Naive thymus-derived CD8-positive, alpha-beta T cell (primary cell): ENCODE measurements at places on chromosomes 11 and 22.
A peak's percentile ranks its signal among the peaks of the same experiment; 100 is the strongest.

- DNase-seq: no peak
- H3K4me1 ChIP-seq: peaks cover 3% of the 10 kb centered on the region
- H3K27ac ChIP-seq: no peak overlapping the region
Observed at GRCh38 chr11:126146454-126147192, 64.8 kb downstream of the RPUSD4 start.

DNA sequence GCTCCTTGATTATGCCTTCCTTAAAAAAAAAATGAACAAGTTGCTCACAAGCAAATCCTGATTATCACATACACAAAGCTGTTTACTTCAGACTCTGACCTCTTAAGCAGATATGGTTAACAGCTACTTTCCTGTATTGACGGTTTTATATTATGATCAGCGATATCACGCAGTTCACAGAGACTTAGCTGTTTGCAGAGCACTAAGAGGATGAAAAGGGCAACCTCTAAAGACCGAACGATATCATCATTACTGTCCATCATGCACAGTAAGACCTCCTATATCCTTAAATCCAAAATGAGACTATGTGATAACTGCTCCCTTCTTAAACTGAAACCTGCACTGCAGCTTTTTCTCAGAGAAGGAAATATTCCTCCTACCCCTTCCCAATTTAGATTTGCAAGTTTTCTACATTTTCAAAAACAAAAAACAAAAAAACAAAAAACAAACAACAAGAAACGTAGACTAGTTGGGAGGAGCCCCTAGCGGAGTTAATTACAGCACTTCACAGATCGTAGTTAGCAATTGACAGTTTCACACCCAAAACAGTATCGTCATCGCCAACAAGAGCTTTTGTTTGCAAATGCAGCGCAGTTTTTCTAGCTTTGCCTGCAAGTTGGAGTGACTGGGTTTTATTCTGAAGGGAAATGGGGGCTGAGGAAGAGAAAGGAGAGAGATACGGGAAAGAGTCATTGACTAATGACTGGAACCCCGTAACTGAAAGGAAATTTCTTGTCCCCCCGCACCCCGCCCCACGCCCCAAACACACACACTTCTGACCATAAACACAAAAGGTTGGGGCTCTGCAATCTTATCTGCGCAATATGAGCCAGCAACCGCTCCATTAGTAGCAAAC, 1.2 kb downstream of the DDX6 start:
- H3K4me3 ChIP-seq: peak overlapping the region; percentile 98
- peaks cover 15% of the 10 kb centered on the region for H3K4me1 ChIP-seq
- peaks cover 10% of the 10 kb centered on the region for H3K36me3 ChIP-seq

DNA sequence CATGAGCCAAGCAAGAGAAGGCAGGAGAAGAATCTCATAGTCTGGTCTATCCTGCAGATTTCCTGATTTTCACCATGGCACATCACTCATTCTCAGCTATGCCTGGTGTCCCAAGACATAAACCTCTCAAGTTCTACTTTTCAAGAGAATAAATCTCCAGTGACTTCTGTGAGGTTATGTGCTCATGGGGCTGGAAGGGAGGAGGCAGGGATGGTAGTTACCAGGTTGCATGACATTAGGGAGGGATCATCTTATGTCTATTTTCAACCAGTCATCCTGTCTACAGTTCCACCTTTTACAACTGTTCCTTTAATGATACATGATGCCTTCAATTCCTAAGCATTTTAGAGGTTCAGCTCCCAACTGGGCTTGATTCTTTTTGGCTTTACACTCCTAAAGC, 297.7 kb downstream of the SOX6 start:
- no peak for DNase-seq
- H3K27ac ChIP-seq: no peak overlapping the region
- no peaks in the 10 kb centered on the region for H3K36me3 ChIP-seq
- H3K27me3 ChIP-seq: no peaks in the 10 kb centered on the region

- DNase-seq: no peak
- peaks cover 14% of the 10 kb centered on the region for H3K4me1 ChIP-seq
- H3K27ac ChIP-seq: no peak overlapping the region
- no peak overlapping the region for H3K4me3 ChIP-seq
- peaks cover 15% of the 10 kb centered on the region for H3K27me3 ChIP-seq
Observed at GRCh38 chr11:33909150-33909549, 17.3 kb upstream of the LMO2 start.

- no peak overlapping the region for H3K27ac ChIP-seq
- no peak overlapping the region for H3K4me3 ChIP-seq
- H3K27me3 ChIP-seq: no peaks in the 10 kb centered on the region
- peaks cover 54% of the 10 kb centered on the region for H3K36me3 ChIP-seq
- no peak for DNase-seq
Observed at GRCh38 chr11:113350336-113351067, 36.1 kb downstream of the TTC12 start.

- DNase-seq: no peak
- no peak overlapping the region for H3K4me3 ChIP-seq
- no peak overlapping the region for H3K27ac ChIP-seq
- no peaks in the 10 kb centered on the region for H3K4me1 ChIP-seq
- H3K36me3 ChIP-seq: no peaks in the 10 kb centered on the region
- H3K27me3 ChIP-seq: peaks cover 3% of the 10 kb centered on the region
Observed at GRCh38 chr11:27858866-27859265, 158.6 kb upstream of the BDNF start.

DNA sequence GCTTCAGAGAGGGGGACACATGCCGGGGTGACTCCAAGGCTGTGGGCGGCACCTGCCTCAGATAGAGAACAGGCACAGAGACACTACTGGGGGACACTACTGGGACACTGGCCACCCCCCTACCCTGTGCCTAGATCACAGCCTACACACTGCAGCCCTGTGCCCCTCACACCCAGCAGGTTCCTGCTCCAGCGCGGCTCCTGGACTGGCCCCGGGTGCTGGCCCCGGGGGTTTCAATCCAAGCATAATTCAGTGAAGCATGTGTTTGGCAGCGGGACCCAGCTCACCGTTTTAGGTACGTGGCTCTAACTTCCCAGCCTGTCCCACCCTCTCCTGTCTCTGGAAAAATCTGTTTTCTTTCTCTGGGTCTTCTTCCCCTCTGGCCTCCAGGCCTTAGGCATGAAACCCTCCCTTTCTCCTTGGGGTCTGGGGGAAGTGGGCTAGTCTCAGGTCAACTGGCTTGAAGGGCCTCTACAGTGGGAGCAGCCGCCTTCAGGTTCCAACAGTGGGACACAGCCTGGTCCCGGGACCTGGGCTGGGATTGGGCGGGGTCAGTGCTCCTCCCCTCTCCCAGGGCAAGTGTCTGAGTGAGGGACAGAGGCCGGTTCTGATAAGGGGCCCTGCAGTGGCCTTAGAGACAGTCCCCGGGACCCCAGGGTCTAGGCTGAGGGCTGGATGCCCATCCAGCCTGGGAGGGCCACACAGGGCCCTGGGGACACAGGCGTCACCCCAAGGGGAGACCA, 98.8 kb downstream of the CRYBB2 start:
- no peaks in the 10 kb centered on the region for H3K36me3 ChIP-seq
- no peaks in the 10 kb centered on the region for H3K4me1 ChIP-seq
- H3K27ac ChIP-seq: no peak overlapping the region
- no peaks in the 10 kb centered on the region for H3K27me3 ChIP-seq
- no peak for DNase-seq

GRCh38 chr11:60281485-60281884, 1.0 kb downstream of the MS4A4A start:
- H3K4me3 ChIP-seq: no peak overlapping the region
- no peak overlapping the region for H3K27ac ChIP-seq
- no peak for DNase-seq
- H3K27me3 ChIP-seq: peaks cover 3% of the 10 kb centered on the region

- H3K4me1 ChIP-seq: no peaks in the 10 kb centered on the region
- no peak overlapping the region for H3K27ac ChIP-seq
- DNase-seq: no peak
- no peaks in the 10 kb centered on the region for H3K36me3 ChIP-seq
- no peak overlapping the region for H3K4me3 ChIP-seq
Observed at GRCh38 chr11:56558574-56558973, 15.5 kb upstream of the OR5M11 start.

DNA sequence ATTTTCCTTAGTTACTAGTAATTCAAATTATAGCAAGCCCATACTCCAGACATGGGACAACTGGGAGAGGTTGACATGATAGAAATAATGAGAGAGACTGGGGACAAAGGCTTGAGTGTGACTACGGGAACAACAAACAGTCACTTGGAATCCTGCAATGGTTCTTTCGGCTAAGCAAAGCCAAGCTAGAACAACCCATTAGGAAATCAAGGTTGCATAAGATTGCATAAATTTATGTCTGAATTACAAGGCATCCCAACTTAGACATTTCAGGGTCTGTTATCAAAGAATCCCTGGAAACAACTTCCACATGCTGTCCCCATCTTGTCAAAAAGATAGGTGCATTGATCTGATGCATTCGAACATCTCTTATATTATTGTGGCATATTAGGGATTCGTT, 10.2 kb upstream of the NRGN start:
- no peak overlapping the region for H3K27ac ChIP-seq
- H3K27me3 ChIP-seq: peaks cover 18% of the 10 kb centered on the region
- no peak overlapping the region for H3K4me3 ChIP-seq
- no peaks in the 10 kb centered on the region for H3K36me3 ChIP-seq
- DNase-seq: no peak
- H3K4me1 ChIP-seq: peaks cover 21% of the 10 kb centered on the region

- no peaks in the 10 kb centered on the region for H3K4me1 ChIP-seq
- peaks cover 8% of the 10 kb centered on the region for H3K27me3 ChIP-seq
- H3K27ac ChIP-seq: no peak overlapping the region
Observed at GRCh38 chr11:128898580-128899344, 7.6 kb downstream of the KCNJ5 start.

DNA sequence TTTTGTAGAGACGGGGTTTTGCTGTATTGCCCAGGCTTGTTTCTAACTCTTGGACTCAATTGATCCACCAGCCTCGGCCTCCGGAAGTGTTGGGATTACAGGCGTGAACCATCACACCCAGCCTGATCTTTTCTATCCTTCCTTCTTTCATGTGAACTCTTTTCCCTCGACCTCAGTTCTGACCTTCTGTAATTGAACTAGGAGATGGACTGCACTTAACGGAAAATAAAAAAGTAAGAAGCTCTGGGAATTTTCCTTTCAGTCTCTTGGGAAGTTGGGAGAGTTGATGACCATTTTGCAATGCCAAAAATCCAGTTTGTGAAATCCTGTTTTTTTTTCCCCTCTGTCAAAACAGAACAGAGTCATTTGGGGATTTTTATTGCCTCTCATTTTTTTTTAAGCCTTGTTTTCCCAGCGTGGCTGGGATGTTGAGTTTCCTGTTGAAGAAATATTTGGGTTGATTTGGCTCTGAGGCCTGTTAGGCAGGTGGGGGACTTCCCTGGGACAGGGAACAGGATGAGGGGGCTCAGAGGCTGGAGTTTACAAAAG, 26.9 kb upstream of the CYB5R3 start:
- H3K4me1 ChIP-seq: peaks cover 4% of the 10 kb centered on the region
- no peak overlapping the region for H3K27ac ChIP-seq
- H3K27me3 ChIP-seq: no peaks in the 10 kb centered on the region

DNA sequence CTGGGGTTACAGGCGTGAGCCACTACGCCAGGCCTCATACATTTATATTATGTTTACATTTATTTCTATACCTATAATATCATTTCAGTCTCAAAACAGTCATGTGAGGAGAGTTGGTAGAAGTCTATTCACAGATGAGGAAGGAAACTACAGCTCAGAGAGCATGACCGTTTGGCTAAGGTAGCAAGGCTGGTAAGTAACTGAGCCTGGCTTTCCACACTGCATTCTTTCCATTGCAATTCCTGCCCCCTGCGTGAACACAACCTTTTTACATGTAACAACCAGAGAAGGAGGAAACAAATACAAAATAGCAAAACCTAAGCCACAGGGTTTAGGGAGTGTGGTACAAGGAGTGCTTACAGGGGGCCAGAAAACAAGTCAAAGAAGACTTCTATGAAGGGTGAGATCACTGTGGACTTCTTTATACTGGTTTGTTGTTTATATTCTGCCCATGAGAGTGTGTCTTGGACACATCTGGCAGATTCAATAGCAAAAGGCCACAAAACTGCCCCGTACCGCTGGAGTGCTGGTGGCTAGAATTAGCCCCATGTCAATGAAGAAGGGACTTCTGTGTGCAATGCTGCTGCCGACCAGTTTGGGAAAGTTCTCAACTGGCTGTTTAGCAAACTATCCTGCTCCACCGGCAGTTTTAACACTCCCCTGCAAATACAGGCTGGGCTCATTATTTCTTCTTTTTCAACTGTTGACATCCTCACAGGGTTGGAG, 19.0 kb downstream of the MICAL3 start:
- no peak for DNase-seq
- no peak overlapping the region for H3K4me3 ChIP-seq
- H3K27me3 ChIP-seq: peaks cover 4% of the 10 kb centered on the region
- H3K27ac ChIP-seq: no peak overlapping the region
- no peaks in the 10 kb centered on the region for H3K36me3 ChIP-seq

- no peaks in the 10 kb centered on the region for H3K36me3 ChIP-seq
- peaks cover 3% of the 10 kb centered on the region for H3K27me3 ChIP-seq
- no peak overlapping the region for H3K4me3 ChIP-seq
- H3K4me1 ChIP-seq: no peaks in the 10 kb centered on the region
- DNase-seq: no peak
Observed at GRCh38 chr11:69268911-69269310, 25.0 kb upstream of the MYEOV start.

DNA sequence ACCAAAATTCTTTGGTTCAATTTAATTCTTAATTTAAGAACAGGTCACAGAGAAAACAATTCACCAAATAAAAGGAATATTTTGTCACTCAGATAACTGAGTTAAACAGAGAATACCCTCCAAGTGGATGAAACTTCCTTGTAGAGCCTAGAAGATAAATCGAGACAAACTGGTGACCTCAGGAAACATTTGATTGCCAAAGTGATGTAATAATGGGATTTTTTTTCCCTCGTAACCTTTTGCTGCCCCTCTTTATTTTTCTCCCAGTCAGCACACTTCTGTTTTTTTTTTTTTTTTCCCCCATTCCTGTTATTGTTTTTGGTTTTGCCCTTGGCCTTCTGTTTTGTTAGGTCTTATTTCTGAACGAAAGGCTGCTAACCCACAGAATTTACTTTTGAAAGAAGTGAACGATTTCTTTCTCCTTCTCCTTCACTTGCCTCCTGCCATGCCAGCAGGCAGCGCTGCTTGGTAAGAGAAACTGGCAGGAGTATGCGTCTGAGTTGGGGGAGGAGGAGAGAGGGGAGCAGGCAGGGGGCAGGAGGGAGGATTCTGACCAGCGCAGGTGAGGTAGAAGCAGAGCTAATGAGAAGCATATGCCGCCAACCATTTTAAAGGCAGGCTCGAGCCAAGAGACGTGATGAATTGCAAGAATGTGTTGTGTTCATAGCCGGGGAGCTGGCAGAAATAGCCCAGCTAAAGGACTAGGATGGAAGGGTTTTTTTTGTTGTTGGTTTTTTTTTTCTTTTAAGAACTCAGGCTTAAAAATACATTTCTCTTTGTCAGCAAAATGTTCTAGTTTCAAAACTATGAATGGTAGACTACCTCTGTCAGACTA, 121.9 kb upstream of the MTMR2 start:
- no peak for DNase-seq
- peaks cover 56% of the 10 kb centered on the region for H3K4me1 ChIP-seq
- no peak overlapping the region for H3K4me3 ChIP-seq
- H3K36me3 ChIP-seq: no peaks in the 10 kb centered on the region

GRCh38 chr11:112161012-112161411, 2.9 kb downstream of the IL18 start:
- H3K27ac ChIP-seq: no peak overlapping the region
- H3K27me3 ChIP-seq: peaks cover 11% of the 10 kb centered on the region
- DNase-seq: no peak
- no peak overlapping the region for H3K4me3 ChIP-seq
- H3K4me1 ChIP-seq: no peaks in the 10 kb centered on the region
